NCI-H1694 (cell line): ENCODE measurements at places on chromosomes 7 and 10.

DNA sequence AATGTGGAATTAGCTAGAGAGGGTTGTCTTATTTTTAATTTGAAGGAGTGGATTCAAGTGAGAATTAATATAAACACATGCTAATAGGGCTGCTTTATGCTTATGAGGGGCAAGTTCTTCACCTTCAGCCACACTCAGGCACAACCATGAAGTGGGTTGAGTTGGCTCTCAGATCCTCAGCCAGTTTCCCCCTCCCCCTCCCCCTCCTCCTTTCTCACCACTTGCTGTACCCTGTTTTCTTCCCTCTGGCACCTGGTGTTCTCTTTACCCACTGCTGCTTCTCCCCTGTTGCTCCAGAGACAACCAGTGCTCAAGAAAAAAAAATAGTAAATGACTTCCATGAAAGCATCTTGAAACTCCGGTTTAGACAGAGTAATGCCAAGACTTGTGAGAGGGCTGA, 1083.3 kb downstream of the CNTNAP2 start:
- no peak for DNase-seq

- no peak for DNase-seq
Measured at GRCh38 chr10:33381451-33382215, 47.2 kb upstream of the NRP1 start.

GRCh38 chr7:23687011-23687410, 7.0 kb downstream of the FAM221A start:
- DNase-seq: no peak

- DNase-seq: no peak
Measured at GRCh38 chr10:124117833-124118232, 24.4 kb upstream of the CHST15 start.

DNA sequence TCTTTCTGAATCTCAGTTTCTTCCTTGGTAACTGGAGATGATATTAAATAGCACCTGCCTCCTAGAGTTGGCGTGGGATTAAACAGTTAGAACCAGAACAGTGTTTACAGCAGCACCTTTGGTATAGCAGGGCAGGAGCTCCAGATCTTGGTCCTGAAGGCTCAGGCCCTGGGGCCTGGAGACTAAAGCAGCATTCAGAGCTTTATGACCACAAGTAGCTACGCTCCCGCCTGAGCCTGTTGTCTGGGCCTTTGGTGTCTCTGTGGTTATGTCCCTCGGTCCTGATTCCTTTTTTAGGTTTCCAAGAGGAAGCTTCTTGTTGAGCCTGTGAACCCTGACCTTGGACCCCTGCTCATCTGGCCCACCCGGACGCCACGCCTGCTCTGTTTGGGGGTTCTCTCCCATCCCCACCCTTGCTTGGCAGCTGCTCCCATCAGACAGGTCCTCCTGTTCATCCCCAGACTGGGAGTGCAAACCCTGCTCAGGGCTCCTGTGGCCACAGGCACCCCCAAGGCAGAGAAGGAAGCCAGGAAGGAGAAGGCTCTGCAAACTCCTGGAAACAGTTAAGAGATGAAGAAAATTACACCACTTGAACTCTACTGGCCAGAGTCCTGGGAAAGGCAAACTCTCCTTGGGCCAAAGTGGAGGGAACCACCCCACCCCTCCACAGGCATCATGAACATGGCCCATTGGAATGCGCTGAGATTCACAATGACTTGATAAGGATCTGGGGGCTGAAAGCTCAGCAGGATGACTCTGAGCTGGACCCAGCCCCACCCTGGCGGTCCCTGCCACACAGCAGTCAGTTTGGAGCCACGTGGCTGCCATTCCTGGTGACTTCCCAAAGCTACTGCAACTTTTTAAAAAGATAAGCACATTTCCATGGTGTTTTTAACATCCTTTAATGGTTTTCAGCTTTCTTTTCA, 50.1 kb upstream of the TMEM72 start:
- no peak for DNase-seq

- no peak for DNase-seq
Measured at GRCh38 chr10:110531687-110532086, 34.0 kb downstream of the DUSP5 start.

- no peak for DNase-seq
Measured at GRCh38 chr7:155562106-155562505, 15.7 kb upstream of the CNPY1 start.

DNA sequence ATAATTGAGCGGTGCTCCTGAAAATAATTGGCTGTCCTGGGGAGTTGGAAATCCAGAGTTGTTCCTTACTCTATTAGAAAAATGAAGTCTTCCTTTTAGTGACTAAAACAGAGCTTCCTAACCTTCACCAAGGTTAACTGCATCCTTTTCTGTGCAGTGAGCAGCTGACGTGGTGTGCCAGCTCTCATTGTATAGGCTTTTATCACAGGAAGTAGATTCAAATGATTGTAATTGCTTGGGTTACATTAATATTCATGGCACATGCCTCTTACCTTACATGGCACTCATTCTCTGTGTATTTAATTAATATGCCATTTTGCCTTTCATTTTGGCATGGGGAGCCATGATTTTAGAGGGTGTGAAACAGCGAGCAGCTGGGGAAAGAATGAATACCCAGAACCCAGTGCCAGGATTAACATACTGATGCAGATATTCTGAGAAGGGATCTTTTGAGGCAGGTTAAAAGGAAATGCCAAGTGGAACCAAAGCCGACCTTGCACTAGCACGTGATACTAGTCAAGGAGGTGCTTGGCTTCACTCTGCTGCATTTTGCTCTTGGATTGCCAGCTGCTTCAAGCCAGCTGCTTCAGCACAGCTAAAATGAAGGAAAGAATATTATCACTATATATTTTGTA, 115.3 kb downstream of the ST7 start:
- peak; percentile 34 for DNase-seq

GRCh38 chr7:6453734-6454133, 6.0 kb upstream of the DAGLB start:
- no peak for DNase-seq

DNA sequence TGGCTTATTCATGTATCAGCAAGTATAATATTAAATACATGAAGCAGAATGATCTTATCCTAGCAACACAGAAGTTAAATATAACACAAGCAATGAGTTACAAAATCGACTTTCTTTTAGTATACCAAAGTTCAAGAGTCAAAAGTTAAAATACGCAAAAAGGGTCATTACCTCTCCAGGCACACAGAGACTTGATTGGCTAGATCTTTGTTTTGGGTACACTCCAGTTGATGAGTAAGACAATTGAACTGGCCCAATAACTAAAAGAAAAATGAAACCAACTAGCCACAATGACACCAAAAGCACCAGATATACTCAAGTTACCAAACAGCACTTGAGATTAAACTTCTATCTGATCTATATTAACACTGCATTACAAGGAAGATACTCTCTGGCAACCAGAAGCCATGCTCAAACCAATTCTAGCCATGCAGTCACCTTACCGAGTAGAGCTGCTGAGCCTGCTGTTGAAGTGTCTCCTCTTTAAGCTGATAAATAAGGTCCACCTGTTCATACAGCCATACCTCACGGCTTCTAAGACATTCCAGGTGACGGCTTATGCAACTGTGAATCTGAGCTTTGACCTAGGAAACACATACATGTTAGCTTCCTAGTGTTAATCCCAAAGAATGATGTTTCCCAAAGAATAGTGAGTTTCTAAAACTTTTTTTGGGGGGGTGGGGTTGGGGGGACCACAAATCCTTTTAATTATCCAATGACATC, 15.6 kb downstream of the NCOA4 start:
- DNase-seq: no peak

DNA sequence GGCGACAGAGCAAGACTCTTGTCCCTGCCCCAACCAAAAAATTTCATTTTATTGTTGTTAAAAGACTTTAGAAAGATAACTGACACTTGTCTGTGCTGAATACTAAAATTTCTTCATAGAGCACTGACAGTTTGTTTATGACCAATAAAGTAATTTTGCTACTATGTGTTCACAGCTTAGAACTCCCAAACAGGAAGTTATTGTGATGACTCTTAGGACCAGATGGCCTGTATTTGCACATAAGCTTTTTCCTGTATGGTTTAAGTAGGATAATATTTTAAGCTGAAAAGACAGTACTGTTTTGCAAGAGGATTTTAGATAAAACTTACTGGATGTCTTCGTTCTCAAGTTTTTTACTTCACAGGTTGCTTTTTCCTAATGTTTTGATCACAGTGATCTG, 80.7 kb downstream of the MMRN2 start:
- DNase-seq: peak; percentile 13

DNA sequence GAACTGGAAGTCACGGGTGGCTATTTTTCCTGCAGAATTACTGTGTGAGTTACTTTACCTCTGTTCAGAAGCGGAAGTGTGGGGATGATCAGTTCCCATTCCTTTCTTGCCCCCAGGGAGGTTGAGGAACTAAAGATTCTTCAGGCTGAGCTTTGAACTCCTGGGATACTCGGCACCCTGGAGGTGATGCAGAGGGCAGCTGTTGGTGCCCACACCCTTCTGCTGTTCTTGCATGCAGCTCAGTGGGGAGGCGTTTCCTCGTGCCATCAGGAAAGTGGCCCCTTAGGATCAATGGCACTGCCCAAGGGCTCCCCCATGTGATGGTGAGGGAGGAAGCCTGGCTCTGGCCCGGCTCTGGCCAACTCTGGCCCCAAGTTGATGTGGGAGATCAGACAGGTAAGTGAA, 44.7 kb upstream of the MXI1 start:
- no peak for DNase-seq

DNA sequence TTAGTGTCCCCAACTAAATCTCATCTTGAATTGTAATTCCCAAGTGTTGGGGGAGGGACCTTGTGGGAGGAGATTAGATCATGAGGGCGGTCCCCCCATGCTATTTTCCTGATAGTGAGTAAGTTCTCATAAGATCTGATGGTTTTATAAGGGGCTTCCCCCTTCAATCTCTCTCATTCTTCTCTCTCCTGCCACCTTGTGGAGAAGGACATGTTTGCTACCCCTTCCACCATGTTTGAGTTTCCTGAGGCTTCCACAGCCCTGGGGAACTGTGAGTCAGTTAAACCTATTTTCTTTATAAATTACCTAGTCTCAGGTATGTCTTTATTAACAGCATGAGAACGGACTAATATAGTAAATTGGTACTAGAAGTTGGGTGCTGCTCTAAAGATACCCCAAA, 365.6 kb downstream of the ANKRD7 start:
- no peak for DNase-seq

GRCh38 chr7:103143868-103144267, 5.0 kb downstream of the NAPEPLD start:
- DNase-seq: no peak

GRCh38 chr7:103811997-103812396, 177.5 kb downstream of the RELN start:
- no peak for DNase-seq

- no peak for DNase-seq
Measured at GRCh38 chr7:137345799-137346449, 2.4 kb upstream of the PTN start.

DNA sequence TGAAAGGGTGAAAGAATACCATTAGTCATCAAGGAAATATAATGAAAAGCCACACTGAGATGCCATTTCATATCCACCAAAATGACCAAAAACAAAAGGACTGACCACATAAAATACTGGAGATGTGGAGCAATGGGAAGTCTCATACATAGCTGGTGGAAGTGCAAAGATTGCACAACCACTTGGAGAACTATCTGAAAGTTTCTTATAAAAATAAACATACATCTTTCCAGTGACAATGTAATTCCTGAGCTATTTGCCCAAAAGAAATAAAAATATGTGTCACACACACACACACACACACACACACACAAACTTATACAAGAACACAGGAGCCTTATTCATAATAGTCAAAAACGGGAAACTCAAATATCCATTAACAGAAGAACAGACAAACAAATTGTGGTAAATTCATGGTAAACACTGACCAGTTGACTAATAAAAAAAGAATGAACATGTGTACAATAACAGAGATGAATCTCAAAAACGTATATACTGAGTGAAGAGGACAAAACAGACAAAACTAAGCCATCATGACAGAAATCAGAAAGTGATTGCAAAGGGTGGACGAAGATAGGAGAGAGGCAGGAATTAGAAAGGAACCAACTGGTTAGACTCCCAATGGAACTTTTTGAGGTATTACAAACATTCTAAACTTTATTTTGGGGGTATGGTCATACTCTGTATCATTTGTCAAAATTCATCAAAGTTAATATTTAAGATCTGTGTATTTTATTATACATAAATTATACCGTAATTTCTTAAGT, 21.5 kb downstream of the WASL start:
- DNase-seq: no peak

GRCh38 chr10:63766745-63767137, 245.5 kb downstream of the REEP3 start:
- no peak for DNase-seq

DNA sequence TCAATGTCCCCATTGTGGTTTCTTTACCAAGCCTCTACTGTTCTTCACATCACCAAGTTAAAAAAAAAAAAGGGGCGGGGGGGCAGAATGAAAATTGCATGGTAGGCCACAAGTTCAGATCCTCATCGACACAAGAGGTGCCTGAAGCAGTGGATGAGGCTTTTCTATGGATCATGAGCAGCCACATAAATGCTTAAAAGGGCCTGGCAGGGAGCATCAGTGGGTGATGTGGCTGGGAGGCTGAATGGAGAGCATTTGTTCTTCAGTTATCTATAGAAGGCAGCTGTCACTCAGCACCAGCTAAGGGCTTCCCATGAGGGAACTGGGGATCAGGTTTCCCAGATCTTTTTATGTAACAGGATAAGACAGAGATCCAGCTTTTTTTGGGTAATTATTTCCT, 117.9 kb downstream of the CFTR start:
- peak; percentile 82 for DNase-seq

- DNase-seq: no peak
Measured at GRCh38 chr10:75707080-75707840, 275.8 kb downstream of the LRMDA start.

- no peak for DNase-seq
Measured at GRCh38 chr10:80611481-80612185, 73.9 kb downstream of the SH2D4B start.

GRCh38 chr10:74006269-74006668, 8.4 kb downstream of the VCL start:
- DNase-seq: no peak

- no peak for DNase-seq
Measured at GRCh38 chr7:132083126-132083525, 493.1 kb downstream of the PLXNA4 start.

GRCh38 chr7:67621704-67622103, 625.1 kb downstream of the TYW1 start:
- DNase-seq: no peak

DNA sequence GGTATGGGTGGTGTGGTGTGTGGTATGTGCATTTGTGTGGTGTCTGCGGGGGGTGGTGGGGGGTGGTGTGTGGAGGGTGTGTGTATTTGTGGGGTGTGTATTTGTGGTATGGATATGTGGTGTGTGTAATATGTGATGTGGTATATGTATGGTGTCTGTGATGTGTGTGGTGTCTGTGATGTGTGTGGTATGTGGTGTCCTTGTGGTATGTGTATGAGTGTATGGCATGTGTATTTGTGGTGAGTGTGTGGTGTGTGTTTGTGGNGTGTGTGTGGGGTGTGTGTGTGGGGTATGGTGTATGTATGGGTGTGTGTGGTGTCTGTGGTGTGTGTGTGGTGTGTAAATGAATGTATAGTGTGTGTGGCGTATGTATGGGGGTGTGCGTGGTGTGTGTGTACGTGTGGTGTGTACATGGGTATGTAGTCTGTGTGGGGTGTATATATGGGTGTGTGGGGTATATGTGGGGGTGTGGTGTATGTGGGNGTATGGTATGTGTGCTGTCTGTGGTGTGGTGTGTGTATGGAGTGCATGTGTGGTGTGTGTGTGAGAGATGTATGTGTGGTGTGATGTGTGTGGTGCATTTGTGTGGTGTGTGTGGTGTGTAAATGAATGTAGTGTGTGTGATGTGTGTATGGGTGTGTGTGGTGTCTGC, 27.1 kb upstream of the CHST15 start:
- DNase-seq: no peak
